ENCODE measurements at places on chromosomes 2 and 18. TPM values are rescaled to one million over a fixed set of nuclear protein-coding genes. Genes with fewer than 3 reads are reported as not detected.

- no peak for DNase-seq
Observed at GRCh38 chr2:149735237-149735958, 147.8 kb upstream of the MMADHC start.

DNA sequence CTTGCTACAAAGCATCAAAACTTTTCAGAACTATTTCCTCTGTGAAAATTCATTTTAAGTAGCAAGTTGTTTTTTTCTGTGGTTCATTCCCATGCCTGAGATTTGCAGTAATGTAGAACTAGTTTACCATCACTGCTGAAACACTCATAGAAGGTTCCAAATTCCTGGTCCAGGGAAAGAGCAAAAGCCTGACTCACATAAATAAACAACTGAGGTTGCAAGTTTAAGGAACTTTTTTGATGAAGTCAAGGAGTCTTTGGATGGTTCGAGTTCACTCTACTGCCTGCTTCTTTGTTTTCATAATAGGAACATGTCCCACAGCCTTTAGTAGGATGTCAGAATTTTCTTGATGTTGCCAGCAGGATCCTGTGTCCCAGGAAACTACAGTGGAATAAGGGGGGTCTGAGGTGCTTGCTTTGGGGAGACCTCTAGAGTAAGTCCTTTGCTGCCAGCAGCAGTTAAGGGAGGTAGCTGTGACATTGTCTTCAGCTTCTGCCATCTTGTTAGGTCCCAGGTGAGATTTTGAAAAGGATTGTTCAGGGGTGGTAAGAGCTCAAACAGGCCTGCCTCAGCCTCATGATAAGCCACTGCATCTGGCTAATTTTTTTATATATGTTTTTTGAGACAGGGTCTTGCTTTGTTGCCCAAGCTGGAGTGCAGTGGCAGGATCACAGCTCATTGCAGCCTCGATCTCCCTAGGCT, 43.9 kb downstream of the ACSL3 start:
- DNase-seq: no peak

DNA sequence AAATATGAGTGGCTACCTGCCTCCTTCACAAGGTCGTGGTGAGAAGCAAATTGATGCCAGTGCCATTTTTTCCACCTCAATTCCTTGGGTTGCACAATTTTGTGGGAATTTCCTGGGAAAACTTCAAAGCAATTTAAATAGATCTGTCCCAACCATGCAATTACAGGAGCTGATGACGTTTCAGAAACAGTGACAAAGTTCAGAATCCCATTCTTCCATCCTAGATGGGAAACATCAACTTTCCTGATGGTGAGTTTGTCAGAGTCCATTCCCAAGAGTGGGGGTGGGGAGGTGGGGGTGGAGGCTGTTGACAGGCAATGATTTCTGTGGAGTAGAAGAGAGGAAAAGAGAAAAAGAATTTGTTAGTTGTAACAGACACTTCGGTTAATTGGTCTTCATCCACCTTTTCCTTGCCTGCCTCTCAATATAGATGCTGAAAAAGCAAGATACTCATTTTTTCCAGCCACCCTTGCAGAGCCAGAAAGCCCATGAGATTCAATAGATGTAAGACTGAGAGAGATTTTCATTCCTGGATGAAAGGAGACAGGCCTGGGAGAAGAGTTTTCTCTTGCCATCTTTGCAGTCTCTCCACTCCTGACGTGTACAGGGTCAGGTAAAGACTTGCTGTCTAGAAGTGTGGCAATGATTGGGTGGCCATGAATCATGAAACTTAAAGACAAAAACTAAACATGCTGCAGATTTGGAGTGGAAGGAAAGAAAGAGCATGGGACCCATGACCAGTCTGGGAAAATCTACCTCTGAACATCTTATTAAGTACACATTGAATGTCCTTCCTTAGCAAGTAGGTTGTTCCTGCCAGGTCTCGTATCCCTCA, 47.3 kb downstream of the SOCS6 start:
- DNase-seq: no peak

DNA sequence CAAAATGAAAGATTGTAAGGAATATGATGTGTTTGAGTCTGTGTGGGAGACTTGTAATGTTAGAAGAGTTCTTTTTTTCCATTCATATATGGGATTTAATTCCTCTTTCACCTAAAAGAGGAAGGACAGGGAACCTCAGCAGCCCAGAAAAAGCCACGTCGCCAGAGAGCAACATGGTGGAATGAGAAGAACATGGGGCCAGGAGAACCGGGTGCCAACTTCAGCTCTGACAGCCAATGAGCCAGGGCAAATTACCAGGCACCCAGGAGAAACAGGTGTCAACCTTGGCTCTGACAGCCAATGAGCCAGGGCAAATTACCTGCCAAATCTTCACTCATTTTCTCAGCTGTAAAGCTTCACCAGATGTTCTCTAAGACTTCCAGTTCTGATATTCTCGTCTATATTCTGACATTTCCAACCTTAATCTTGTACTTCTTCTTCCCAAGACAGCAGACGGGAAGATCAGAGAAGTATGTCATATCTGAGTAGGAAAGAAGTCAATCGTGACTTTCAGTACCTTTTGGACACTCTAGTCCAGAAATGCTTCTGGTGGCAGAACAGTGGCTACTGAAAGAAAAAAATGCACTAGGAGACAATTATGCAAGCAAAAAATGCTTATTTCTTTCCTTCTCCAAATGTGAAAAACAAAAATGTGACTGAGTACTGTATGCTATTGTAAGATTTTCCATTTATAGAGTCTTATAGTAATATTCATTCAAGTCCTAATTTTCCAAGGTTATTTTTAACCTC, 79.2 kb upstream of the COL5A2 start:
- no peak for DNase-seq

The AQP12B gene
- polyA plus RNA-seq: 0.66 TPM

DNA sequence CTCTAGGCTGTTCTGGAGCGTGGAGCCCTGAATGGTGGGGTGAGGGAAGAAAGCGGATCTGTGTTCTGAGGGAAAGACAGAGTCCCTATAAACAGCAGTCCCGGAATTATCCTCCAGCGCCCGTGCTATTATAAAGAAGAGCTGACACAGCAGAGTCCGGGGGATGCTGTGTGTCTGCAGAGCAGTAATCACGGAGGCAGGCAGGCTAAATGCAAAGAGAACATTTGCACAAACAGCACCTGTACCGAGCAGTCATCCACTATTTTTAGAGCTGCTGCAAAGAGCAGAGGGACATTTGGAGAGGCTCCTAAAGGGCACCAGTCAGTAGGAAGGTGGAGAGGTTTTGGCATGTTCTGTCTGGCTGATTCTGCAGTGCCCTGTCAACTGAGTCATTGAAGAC, 293.8 kb upstream of the SLC14A2 start:
- DNase-seq: no peak

The FAP gene
- polyA plus RNA-seq: 5.5 TPM

The GYPC gene
- polyA plus RNA-seq: 66.0 TPM

The B3GNT7 gene
- polyA plus RNA-seq: 3.0 TPM

GRCh38 chr2:96877042-96877451, 7.2 kb upstream of the SEMA4C start:
- no peak for DNase-seq

- DNase-seq: no peak
Observed at GRCh38 chr2:157746234-157746950, 117.7 kb upstream of the ACVR1C start.

DNA sequence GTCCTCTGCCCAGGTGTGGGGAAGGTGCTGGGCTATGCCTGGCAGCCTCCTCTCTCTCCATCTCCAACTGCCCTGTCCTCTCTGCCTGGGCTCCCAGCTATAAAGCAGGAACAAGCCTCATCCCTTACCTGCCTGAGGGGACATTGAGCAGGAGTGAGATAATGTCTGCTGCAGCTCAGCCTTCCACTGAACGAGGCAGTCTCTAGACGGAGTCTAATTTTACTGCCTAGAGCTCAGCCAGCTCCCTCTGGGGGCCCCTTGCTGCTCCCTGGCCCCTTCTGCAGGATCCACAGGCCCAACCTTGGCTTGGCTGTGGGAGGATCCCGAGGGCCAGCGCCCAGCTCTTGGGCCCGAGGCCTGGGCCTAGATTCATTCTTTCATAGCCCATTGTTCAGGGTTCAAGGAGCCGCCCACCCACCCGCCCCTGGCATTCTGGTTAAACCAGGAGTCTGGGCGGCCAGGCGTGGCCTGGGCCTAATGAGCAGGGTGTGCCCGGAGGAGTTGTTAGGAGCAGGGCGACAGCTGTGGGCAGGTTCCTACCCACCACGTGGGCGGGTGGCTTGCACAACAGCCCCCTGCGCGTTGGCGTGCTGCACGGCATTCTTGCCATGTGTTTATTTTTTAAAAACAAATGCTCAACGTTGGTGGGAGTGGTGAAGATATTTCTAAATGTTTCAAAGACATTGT, 44.6 kb downstream of the FOSL2 start:
- DNase-seq: no peak

- DNase-seq: no peak
Observed at GRCh38 chr2:73007991-73008765, 63.3 kb downstream of the SFXN5 start.

DNA sequence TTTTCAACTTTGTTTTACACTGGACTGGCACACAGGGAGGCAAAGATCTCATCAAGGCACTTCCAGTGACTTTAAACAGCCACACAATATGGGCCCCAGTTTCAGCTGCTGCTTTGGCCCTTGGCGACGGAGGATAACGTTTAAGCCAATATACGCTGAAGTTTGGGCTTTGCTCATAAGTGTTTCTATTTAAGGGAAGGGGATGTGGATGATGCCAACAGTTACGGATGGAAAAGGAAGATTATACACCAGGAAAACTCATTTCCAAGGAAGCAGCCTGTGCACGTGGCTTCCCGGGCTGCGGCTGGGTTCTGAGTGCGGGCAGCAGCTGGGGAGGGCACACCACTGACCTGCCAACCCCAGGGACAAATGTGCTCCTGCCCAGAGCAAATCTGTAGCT, 151.1 kb downstream of the SH3BP4 start:
- DNase-seq: no peak

The TTC39C gene
- 8.1 TPM for polyA plus RNA-seq

- DNase-seq: peak; percentile 54
Observed at GRCh38 chr2:3377279-3377611, 373 bp downstream of the EIPR1 start.

GRCh38 chr2:133138693-133139092, 429.6 kb downstream of the NCKAP5 start:
- no peak for DNase-seq

- DNase-seq: no peak
Observed at GRCh38 chr2:28590496-28591301, 94.8 kb downstream of the PLB1 start.

The CFC1B gene
- not detected for polyA plus RNA-seq

DNA sequence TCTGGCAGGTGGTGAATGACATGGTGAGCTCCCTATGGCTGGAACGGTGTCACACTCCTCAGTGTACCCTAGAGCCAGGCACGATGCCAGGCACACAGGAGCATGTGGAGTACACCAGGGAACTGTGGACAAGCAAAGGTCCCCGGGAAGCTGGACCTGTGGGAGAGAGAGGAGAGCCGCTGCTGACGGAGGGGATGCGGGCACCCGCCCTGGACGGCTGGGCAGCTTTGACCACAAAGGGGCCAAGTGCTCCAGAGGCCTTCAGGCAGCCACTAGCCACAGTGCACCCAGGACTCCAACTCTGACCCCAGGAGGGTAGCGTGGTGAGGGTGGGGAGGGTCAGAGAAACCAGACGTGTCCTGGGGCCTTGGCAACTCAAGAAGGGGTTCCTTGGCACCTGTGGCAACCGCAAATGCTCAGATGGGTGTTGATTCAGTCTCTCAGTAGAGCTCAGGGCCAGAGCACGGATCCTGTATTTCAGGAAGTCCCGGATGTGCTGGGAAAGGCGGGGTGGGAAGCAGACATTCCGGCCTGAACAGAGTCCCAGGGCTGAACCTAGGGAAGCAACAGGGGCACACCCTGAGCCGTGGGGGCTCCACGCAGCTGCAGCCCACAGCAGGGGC, 2.3 kb upstream of the MAB21L4 start:
- no peak for DNase-seq

The CHRND gene
- polyA plus RNA-seq: 0.71 TPM

GRCh38 chr2:126222278-126222677, 433.7 kb upstream of the GYPC start:
- DNase-seq: no peak

DNA sequence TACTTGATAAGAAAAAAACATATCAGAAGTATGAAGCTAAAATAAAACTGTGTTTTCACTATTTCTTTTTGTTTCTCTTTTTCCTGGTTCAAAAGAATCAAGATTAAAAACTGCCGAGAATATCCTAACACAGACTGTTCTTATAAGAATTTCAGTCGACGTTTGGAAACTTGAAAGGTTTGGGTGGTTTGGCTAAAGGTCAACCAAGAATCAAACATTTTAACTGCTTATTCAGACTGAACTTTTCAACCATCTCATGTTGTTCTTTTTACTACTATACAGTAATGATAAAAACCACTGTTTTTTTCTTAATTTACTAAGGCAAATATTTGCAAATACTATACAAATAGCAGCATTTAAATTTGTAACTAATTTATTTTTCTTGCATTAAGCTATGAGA, 308.5 kb upstream of the TFPI start:
- no peak for DNase-seq

DNA sequence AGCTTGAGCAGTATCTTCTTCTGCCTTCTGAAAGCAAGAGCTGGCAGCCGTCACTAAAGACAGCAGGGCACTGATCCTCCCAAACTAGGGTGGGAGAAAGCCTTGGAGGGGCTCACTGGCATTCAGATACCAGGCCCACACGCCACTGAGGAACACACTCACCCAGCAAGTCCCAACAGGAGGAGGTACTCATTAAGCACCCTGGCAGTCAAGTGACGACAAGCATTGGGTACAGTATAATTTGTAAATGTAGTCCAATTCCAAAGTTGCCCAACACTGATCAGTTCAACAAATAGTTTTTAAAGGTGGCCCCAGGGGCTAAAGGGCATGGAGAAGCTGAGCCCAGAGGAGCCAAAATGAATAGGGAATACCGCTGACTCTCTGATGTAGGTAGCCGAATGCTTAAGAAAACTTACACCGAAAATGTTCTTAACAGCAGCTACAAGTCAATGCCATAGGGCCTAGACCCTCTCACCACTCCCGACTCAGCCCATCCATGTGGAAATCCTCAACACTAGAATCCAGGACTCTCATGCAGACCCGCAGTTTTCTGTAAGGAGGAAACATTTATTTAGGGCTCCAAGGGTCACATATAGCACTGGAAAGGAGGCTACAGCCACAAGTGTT, 9.9 kb downstream of the LIMS2 start:
- DNase-seq: no peak

GRCh38 chr2:188497726-188498125, 206.1 kb downstream of the GULP1 start:
- DNase-seq: no peak

- no peak for DNase-seq
Observed at GRCh38 chr18:35049111-35050027, 8.2 kb downstream of the MAPRE2 start.

The ARHGAP15 gene
- polyA plus RNA-seq: 4.3 TPM

- no peak for DNase-seq
Observed at GRCh38 chr2:216516730-216517350, 18.2 kb downstream of the RPL37A start.

GRCh38 chr2:62826953-62827675, 121.6 kb downstream of the EHBP1 start:
- DNase-seq: no peak
